ENCODE measurements at places on chromosomes 2 and 18.

- DNase-seq: no peak
Observed at GRCh38 chr2:100653449-100654035, 90.7 kb downstream of the PDCL3 start.

GRCh38 chr2:108629417-108629816 lies 89.9 kb upstream of the RANBP2 start:
- DNase-seq: no peak

- DNase-seq: no peak
Observed at GRCh38 chr2:150156876-150157275, 330.6 kb downstream of the RND3 start.

DNA sequence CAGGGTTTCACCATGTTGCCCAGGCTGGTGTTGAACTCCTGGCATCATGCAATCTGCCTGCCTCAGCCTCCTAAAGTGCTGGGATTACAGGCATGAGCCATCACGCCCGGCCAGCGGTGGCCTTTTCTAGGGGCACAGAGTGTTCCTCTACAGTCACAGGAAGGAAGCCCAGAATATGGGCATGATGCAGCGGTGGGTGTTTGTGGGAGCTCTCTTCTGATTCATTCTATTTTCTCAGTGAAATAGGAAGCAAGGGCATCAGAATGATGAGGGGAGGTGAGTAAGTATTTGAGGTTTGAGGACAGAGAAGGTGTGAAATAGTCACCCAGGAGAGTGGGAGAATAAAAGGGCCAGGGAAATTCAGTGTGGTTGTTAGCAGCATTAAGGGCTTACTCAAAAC lies 70.3 kb upstream of the PSME4 start:
- no peak for DNase-seq

DNA sequence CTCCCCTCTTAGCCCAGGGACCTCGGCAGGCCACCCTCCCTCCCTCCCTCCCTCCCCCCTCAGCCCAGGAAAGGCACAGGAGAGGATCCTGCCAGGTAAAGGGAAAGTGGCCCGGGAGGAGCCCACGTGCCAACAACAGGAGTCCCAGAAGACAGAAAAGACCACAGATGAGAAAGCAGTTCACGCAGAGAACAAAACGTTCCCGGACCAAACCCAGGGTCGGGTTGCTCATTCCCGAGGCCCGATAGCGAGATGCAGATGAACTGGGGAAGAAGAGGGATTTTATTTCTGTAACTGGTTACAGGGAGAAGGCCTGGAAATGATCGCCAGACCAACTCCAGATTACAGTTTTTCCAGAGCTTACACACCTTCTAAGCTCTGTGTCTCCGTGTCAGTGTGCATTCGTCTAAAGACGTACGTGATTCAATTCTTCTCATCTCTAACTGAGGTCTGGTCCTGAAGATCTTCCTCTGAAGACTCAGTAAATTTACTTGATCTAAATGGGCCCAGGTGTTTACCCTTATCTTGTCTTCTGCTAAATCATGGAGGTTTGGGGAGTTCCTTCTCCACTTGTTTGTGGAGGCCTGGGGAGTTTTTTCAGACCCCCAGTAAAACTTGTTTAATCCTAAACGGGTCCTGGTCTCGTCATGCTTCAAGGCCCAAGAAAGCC lies 807 bp upstream of the NEU4 start:
- DNase-seq: no peak

- DNase-seq: no peak
Observed at GRCh38 chr18:3874125-3874524, 424.2 kb downstream of the TGIF1 start.

DNA sequence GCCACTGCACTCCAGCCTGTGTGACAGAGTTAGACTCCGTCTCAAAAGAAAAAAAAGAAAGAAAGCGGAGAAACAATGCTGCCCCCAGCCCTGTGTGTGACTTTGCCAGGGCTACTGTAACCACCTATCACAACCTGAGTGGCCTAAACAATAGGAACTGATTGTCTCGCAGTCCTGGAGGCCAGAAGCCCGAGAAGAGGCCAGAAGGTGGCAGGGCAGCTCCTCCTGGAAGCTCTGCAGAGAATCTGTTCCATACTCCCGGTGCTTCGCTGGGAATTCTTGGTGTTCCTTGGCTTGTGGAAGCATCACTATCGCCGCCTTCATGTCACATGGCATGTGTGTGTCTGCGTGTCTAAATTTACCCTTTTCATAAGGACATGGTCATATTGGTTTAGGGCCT lies 14.4 kb upstream of the RAB17 start:
- no peak for DNase-seq

GRCh38 chr2:137638932-137639331 lies 325.3 kb upstream of the HNMT start:
- no peak for DNase-seq

DNA sequence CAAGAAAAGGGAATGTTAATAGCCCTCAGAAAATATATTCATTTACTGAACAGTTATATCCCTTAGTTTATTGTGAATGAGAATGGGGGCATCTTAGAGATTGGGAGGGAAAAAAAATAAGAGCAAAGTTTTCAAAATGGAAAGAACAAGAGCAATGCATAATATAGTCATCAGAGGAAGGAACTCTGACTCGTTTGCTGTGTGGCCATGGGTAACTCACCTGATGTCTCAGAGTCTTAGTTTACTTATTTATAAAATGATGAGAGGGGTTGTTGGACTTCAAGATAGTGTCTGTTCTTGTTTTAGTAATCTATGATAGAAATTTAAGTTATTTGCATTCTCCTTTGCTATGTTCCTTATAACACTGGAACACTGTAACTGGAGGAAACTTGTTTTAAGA lies 70.7 kb downstream of the EML4 start:
- DNase-seq: no peak

- DNase-seq: no peak
Observed at GRCh38 chr2:190837420-190837819, 43.2 kb upstream of the GLS start.

DNA sequence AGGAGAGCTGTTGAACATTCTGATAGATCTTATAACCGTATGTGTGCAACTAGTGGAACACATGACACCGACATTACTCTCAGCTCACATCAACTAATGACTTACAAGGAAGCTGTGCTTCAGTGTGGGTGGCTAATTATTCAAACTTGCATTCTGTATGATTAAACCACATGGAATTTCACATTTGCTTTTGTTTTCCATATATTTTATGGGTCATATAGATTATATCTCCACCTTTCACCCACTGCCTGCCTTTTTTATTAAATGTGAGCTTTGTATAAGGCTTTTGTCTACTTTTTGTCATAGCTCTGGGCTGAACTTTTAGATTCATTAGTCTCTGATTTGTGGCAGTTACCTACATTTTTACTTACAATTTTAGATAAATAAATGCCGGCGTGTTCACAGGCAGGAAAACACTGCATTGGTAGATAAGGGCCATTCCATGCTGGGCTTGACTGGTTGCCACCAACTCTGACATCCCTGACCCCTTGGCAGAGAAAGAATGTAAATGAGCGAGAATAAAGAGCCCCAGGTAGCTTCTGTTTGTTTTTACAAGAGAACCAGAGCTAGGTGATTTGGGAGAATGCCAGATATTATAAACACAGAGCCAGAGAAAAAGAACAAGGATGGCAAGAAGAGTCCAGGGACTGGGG lies 35.7 kb downstream of the LYPD6 start:
- no peak for DNase-seq

- no peak for DNase-seq
Observed at GRCh38 chr2:172938713-172939375, 136.8 kb upstream of the MAP3K20 start.

GRCh38 chr2:207119048-207119447 lies 46.7 kb downstream of the KLF7 start:
- no peak for DNase-seq

GRCh38 chr2:112229348-112229747 lies 25.5 kb downstream of the ZC3H8 start:
- no peak for DNase-seq

DNA sequence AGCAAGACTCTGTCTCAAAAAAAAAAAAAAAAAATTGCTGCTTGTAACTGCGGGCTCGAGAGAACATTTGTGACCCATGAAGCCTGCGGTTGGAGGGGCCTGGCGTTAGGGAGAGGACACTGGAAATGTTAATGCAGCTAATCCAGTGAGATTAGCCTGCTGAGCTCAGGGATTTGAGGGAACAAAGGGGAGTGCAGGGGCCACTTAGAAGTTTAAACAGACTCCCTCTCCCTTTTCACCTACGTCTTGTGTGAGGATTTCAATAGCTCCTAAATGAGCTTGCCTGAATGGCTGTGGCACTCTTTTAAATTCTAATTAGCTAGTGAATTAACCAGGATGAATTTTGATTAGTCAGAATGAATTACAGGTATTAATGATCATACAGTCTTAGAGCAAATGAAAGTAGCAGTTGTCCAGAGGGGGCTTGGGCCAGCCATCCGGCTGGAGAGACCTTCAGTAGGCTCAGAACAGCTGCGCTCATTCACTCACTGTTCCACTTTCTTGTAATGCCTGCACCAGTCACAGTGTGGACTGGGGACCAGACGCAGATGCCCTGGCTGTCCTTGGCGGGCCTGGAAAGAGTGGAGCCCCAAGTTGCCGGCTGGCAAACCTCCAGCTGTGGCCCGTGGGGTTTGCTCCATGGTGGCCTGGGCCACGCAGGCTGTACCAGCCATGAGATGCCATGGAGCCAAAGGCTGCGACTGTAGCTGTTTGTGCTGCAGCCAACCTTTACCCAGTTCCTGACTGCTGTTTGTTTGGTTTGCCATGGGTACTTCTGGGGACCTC lies 20.8 kb downstream of the LDLRAD4 start:
- DNase-seq: peak; percentile 51

- DNase-seq: no peak
Observed at GRCh38 chr18:42429196-42429595, 474.2 kb downstream of the PIK3C3 start.

DNA sequence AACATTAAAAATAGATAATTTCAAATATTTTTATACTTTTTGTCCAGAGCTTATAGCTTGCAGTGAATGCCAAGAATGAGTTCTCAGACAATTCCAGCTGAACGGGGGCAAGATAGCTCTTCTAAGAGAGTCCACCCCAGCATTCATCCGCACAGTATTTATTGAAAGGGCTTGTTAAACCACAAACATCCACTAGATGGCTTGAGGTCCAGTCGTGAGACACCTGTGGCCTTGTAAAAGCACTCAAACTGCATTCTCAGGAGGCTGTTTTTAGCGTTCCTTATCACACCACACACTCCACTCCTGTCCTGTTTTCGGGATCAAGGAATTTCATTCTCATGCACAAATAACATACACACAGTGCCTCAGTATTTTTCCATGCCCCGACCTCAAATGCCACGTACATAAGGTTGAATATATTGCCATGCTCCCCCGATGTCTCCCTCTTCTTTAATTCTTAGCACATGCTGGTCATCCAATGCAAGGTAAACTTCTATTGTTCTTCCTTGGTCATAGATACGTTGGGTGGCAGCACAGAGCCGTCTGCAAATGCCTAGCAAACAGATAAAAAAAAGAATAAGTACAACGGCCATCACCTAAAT lies 47.4 kb downstream of the DNAJC10 start:
- DNase-seq: peak; percentile 30

DNA sequence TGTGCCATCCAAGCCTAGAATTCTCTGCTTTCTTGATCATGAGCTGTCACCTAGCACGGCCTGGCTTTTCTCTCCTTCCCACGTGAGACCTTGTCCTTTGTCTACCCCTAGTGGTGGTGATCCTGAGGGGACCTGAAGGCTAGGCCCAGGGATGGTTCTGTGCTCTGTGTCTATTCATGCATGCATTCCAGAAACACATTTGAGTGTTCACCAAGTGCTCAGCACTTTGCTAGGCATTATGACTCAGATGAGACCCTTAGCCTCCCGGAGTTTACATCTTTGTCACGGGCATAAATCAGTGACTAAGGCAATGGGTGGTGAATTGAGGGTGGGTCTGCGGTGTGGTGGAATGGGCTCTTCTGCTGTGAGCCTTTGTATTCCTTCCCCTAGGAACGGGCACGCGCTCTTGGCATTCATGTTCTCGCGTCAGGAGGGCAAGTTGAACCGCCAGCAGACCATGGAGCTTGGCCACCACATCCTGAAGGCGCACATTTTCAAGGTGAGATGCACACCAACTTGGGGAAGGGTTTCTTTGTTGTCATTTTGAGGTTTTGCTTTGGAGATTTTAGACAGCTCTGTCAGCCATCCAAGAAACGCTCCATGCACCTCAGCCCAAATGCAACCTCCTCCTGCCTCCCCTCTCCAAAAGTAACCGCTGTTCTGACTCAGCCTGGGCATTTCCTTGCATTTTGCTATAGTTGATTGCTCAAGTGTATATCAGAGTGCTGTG lies 100.9 kb downstream of the WDSUB1 start:
- no peak for DNase-seq

Measured in neuronal stem cell (in vitro differentiated cells).